ENCODE measurements at places on chromosomes 3 and 15.

GRCh38 chr3:3013317-3014052, 96.7 kb downstream of the IL5RA start:
- DNase-seq = no peak

GRCh38 chr3:106299300-106300098, 430.7 kb upstream of the CBLB start:
- DNase-seq = no peak

DNA sequence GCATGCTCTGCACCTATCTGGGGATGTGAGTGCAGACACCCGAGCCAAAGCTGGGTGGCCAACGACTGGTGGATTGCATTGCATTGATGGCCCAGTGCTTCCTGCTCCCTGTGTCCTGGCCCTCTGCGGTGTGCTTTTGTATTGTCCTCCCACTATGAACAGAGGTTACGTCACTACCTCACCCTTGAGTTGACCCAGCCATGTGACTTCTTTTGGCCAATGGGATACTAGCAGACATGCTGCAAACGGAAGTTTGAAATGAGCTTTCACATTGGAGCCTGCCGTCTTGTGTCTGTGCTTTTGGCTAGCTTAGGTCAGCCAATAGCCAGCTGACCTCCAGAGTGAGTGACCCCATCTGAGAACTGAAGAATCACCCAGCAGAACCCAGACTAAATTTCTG, 15.3 kb upstream of the TBC1D21 start:
- no peak for DNase-seq

GRCh38 chr3:45084361-45084760, 58.3 kb downstream of the CLEC3B start:
- no peak for DNase-seq

DNA sequence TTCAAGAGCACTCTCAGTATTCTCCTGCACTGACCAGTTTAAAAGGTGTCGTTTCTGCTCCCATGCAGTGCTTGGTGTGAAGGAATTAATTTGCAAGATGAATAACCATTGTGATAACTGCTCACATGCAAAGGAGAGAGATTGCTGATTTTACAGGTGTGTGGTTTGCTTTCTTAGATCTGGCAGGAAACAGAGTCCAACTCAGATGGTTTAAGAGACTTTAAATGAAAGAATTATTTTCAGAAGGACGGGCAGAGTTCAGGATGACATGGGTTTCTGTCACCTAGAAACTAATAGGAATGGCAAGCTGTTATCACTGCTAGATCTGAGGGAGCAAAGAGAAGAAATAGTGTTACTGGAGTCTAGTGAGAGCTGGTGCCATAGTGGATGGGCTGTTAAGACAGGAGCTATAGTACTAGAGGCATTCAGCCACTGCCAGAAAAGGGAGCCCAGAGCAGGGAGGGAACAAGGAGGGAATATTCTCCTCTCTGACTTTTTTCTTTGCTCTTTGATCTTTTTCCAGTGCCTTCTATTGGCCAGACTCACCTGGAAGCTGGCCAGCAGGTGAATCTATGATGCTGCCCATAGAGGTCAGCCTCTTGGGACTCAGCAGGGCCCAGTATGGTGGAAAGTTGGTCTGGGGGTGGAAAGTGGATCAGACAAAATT, 14.9 kb downstream of the ATXN7 start:
- no peak for DNase-seq

DNA sequence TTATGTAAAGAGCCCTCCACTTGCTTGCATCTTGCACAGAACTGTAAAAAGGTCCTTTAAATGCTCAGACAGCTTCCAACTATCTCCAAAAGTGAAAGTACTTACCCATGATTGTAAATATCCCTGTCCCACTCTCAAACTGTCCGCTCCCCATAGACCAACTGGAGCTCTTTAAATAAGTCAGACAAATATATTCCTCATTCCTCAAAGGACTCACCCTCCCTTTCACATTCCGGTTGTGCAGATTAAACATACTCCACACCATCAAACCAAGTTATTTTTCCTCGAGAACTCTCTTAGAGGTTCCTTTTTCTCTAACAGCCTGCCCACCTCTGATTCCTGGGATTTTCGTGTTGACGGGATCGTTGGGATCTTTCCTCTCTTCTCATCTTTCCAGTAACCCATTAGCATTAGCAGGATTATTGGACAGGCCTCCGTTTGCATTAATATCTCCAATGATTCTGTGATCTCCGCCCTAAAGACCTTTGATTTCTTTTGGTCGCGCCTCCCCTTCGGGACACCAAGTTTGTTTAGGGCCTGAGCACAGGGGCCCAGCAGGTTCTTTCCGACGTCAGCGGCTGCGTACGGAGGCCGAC, 763 bp downstream of the GOLGB1 start:
- no peak for DNase-seq

DNA sequence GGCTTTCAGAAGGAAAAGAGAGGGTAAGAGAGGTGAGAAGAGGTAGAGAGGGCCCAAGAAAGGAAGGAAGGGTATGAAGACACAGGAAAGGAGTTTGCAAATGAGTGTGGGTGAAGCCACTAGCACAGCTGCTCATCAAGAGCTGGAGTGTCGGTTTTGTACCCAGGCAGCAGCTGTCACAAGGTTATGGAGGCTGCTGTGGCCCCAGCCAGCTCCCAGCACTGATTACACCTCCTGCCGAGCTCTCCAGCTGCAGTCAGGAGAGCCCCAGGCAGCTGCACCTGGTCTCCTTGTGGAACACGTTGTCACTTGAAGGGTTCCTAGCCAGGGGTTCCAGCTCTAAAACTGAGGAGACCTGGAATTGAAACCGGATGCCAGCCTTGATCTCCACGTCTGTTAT, 60.4 kb upstream of the CHD2 start:
- DNase-seq = no peak

GRCh38 chr3:63365671-63366070, 87.6 kb downstream of the SYNPR start:
- DNase-seq = no peak

GRCh38 chr15:58698887-58699641, 50.4 kb downstream of the ADAM10 start:
- DNase-seq = no peak

DNA sequence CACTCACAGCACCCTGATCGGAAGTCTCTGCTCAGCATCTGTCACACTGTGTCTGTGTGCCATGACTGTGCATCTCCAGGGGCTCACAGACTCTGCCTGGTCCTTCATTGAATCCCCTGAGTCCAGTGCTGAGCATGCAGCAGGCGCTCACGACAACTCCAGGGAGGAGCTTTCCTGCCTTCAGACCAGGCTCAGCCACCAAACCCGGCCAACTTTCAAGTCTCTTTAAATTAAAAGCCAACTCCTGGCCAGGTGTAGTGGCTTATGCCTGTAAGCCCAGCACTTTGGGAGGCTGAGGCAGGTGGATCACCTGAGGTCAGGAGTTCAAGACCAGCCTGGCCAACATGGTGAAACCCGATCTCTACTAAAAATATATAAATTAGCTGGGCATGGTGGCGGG, 24.2 kb downstream of the GRAMD2A start:
- DNase-seq = no peak
